ENCODE measurements at places on chromosomes 2 and 18. TPM values are rescaled to one million over a fixed set of nuclear protein-coding genes. Genes with fewer than 3 reads are reported as not detected.

NEMP2 gene
- 11.5 TPM for polyA plus RNA-seq

DNA sequence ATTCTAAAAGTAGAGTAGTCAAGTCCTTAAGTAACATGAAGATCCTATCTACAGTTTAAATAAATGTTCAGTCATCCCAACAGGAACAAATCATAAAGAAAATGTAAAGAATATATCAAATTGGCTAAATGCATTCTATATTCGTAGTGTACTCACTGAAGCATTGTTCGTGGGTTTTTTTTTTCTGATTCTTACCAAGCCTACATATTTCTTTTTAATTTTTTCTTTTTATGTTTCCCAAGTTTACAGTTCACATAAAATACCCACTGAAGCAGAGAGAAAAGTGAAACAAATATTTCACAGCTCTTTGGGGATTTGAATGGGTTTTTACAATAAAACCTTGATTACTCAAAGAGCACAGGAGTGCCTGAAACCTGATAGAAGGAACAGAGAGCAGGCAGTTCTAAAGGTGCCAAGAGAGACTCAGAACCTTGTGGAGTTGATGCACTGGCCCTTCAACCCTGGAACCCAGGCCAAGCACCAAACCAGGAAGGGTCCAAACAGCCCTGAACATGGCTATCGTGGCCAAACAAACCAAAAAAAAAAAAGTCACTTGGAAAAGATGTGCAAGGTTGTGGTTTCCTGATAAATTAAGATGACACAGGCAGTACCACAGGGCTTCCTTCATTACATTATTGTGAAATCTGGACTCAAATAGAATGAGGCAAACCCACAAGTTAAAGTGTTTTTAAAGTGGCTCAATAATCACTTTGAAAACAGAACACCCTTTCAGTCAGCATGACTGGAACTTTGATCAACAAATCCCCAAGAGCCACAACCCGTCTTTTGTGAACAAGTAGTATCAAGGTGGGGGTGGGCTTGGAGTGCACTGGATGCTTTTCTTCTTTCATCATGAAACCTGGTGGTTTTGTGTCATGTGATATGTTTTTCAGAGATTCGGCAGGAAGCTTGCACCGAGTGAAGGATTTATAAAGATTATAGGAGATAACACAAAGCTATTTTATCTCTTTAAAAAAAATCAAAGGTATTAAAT lies 245.0 kb upstream of the FN1 start:
- no peak for DNase-seq

GRCh38 chr18:67788310-67789164 lies 272.0 kb upstream of the DSEL start:
- DNase-seq = no peak

GRCh38 chr2:241195506-241196130 lies 7.1 kb downstream of the ANO7 start:
- no peak for DNase-seq
